Putamen (tissue), 1 donor: ENCODE measurements at places on chromosomes 1 and 21.

DNA sequence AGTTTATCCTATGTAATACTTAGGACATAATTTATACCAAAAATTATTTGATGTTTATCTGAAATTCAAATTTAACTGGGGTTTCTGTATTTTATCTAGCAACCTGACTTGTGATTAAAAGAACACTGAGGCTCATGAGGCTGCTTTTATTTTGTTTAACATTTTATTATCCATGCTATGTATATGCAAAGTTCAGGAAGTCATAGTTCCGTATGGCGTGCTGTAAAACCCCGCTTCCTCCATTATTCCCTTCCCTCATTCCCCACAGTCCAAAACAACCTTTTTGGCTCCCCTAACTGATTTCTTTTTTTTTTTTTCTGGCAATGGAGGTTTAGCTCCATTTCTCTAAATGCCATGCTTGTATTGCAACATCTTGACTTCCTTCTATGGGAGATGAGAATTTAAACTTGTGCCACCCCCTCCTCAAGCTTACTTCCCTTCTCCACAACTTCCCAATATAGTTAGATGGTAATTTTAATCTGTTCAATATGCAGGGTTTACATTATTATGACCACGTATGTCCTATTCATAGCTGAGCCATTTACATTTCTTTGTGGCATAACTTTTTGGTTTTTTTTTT is 138.0 kb upstream of the DNAH14 start:
- DNase-seq, result no peak

- DNase-seq, result no peak
Observed at GRCh38 chr1:1920057-1920607, 1.1 kb upstream of the TMEM52 start.

DNA sequence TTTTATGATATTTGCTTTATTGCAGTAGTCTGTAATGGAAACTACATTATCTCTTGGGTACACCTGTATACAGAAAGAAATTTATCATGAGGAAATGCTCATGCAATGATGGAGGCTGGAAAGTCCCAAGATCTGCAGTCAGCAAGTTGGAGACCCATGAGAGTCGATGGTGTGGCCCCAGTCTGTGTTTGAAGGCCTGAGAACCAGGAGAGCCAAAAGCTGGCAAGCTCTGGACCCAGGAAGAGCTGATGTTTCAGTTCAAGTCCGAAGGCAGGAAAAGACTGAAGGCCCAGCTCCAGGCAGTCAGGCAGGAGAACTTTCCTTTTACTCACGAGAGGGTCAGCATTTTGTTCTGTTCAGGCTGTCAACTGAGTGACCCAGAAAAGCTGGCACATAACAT is 42.2 kb downstream of the B3GALT5 start:
- DNase-seq, result no peak

DNA sequence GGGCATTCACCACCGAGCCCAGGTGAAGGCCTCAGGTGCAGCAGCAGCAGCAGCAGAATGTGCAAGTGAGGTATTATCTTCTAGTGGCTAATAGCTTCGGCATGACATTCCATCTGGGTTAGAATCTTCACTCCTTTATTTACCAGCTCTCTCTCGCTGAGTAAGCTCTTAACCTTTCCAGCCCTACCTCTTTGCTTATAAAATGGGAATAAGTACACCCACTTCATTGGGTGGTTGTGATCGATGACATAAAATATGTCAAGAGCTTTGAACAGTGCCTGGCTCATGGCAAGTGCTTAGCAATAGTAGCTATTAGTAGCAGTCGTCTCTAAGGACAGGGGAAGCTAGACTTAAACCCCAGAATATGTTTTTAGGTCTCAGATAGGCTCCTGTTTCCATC is 149.5 kb downstream of the NOS1AP start:
- DNase-seq, result peak; percentile 34

DNA sequence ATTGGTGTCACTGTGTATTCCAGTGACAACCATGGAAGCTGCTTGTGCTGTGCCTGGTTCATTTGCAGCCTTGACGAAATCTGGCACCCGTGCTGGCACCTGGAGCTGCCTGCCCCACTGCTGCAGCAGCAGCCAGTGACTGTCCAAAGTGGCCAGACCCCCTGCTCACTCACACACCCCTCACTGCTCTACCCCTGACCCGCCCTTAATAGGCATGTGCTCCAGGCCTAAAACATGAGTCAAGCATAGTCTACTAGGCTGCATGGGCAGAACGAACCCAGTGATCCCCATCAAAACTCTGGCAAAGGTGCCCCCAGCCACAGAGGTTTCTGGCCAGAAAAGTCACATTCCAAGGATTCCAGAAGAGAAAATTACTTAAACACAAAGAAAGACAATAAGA is 7.7 kb downstream of the PRAMEF1 start:
- DNase-seq, result no peak

GRCh38 chr1:243470502-243470901 is 214.7 kb downstream of the SDCCAG8 start:
- DNase-seq, result no peak

- DNase-seq, result no peak
Observed at GRCh38 chr1:7298749-7299151, 472.3 kb upstream of the VAMP3 start.

DNA sequence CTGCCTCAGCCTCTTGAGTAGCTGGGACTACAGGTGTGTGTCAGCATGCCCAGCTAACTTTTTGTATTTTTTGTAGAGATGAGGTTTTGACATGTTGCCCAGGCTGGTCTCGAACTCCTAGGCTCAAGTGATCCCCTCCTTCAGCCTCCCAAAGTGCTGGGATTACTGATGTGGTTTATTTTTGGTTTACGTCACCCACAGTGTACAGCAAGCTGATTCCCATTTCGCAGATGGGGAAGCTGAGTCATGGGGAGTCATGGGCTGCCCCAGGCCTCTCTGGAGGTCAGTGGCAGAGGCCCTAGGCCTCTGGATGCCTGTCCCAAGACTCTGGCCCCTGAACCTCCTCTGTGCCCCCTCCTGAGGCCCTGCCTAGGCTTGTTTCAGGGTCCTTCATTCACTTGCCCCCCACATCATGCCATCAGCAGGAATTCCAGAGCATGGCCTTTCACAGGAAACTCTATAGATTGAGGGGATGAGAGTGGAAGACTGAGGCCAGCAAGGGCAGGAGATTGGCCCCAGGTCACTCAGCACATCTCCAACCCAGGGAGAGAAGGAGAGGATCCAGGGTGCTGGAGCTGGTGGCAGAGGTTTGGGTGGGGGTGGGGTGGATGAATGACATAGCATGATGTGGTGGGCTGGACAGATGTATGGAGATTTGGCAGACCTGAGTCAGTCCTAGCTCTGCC is 266.0 kb downstream of the PTPRU start:
- no peak for DNase-seq

GRCh38 chr1:60255565-60255964 is 182.0 kb upstream of the C1orf87 start:
- DNase-seq, result no peak

DNA sequence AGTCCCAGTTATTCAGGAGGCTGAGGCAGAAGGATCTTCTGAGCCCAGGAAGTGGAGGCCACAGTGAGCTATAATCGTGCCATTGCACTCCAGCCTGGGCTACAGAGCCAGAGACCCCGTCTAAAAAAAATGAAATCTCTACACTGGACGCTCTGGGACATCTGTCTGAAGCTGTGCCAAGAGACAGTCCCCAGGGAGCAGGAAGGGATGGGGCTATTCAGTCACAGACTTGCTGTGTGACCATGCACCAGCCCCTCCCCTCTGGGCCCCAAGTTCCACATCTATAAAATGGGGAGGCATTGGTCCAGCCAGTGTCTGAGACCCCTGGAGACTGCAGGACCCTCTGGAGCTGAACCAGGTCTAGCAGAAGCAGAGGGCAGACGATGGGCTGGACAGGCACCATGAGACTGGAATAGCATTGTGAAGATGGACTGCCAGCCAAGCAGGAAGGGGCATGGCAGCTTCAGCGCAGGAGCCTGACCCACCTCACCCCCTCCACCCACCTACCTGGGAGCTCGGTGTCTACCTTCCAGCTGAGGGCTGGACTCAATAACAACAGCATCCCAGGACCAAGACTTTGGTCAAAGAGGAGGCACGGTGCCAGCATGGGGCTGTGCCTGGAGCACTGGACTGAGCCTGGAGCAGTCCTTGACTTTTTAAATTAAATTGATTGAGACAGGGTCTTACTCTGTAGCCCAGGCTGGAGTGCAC is 1.4 kb downstream of the TMEM54 start:
- DNase-seq, result no peak

DNA sequence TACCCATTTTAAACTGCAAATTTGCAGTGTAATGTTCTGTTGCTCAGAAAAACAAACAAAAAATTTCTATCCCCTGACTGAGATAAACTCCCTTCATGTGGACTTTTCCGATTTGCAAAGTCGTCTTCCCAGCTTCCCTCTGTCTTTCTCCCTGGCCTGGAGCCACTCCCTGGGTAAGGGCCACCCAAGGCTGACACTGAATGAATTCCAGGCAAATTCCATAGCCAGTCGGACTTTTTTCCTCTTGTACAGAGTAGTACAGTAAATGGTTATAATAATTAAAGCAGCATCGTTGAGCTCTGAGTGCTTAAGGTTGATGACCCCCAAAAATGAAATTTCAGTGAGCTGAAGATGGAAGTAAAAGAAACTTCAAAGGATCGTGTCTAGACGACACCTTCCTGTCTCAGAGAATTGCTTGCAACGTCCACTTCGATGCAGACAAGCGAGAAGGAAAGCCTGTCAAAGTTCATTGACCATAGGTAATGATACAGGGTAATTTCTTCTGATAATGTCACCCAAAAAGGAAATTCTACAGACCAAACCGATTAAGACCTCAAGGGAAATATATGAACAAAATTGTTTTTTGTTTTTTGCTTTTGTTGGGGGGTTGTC is 33.6 kb upstream of the LHX8 start:
- no peak for DNase-seq

GRCh38 chr1:22507587-22507986 is 55.7 kb upstream of the EPHA8 start:
- no peak for DNase-seq

DNA sequence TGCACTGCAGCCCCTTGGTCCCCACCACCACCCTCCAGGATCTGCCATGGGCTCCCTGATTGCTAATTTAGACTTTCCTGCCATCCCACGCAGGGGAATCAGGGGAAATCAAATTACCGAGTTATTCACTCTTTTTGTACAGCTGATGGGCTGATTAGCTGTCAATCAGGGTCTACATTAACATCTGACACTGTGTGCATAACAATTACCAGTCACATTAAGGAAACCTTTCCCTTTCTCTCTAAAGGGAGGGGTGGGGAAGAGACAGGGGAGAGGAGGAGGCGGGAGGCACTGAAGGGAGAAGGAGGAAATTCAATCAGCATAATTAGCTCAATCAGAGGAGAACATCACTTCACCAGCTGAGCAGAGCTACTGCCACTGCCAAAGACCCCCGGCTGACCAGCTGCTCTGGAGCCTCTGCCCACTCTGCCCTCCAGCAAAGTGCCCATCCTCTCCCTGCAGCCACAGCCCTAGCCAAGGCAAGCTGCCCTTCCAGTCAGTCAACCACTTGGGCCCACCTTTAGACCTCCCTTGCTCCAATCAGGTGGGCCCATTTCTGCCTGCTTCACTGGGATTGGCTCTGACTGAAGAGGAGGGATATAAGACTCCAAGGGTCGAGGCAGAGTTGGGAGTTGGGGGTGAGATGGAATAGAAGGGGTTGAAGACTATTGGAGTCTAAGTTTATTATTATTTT is 199.3 kb upstream of the ZC3H12A start:
- DNase-seq, result peak; percentile 63

DNA sequence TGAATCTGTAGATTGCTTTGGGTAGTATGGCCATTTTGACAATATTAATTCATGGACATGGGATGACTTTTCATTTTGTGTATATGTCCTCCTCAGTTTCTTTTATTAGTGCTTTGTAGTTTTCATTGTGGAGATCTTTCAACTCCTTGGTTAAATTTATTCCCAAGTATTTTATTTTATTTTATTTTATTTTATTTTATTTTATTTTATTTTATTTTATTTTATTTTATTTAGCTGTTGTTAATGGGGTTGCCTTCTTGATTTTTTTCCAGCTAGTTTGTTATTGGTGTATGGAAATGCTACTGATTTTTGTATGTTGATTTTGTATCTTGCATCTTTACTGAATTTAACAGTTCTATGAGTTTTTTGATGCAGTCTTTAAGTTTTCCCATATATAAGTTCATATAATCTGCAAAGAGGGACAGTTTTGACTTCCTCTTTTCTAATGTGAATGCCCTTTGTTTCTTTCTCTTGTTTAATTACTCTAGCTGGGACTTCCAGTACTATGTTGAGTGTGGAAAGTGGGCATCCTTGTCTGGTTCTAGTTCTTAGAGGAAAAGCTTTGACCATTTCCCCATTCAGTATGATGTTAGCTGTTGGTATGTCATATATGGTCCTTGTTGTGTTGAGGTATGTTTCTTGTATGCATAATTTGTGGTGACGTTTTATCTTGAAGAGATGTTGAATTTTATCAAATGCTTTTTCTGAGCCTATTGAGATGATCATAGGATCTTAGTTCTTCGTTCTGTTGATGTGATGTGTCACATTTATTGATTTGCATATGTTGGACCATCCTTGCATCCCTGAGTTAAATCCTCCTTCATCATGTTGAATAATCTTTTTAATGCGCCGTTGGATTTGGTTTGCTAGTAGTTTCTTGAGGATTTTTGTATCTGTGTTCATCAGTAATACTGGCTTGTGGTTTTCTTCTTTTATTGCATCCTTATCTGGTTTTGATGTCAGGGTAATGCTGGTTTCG is 14.3 kb downstream of the CEPT1 start:
- no peak for DNase-seq

GRCh38 chr21:41965045-41965444 is 11.2 kb upstream of the C2CD2 start:
- no peak for DNase-seq

DNA sequence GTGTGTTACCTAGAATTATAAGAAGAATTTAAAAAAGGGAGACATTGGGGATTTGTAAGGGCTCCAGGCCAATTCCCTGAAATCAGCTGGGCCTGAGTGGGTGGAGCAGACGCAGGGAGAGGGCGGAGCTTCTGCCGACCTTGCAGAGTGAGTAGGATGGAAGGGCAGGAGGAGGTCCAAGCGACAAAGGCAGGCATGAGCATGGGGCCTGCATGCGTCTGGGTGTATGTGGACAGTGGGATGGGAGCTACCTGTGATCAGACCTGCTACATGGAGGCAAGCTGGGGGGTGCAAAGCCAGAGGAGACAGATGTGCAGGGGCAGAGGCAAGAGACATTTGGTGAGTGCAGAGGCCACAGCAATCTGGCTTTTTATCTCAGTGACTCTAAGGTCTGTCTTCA is 105.3 kb upstream of the OLIG2 start:
- no peak for DNase-seq

DNA sequence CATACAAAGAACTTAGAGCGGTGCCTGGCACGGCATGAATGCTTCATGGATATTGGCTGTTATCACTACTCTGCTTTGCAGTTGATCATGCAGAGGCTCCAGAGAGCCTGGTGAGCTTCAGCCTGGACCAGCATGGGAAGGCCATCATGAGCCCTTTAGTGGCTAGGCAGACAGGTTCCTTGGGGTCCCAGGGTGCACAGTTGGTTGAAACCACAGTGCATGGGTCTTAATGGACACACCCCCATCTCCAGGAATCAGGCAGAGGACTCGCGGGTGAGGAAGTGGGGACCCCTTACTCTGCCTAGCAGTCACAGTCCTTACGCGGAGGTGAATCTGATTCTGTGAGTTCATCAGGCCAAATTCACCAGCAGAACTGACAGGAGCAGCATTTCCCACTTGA is 1.1 kb downstream of the GJB5 start:
- DNase-seq, result no peak
